Esophagus muscularis mucosa (tissue), 4 donors: ENCODE measurements at places on chromosomes 4 and X. TPM values are rescaled to one million over a fixed set of nuclear protein-coding genes. Genes with fewer than 3 reads are reported as not detected.

MAGEB2 gene
- not detected for total RNA-seq

CNKSR2 gene
- 8.9 TPM for total RNA-seq

DNA sequence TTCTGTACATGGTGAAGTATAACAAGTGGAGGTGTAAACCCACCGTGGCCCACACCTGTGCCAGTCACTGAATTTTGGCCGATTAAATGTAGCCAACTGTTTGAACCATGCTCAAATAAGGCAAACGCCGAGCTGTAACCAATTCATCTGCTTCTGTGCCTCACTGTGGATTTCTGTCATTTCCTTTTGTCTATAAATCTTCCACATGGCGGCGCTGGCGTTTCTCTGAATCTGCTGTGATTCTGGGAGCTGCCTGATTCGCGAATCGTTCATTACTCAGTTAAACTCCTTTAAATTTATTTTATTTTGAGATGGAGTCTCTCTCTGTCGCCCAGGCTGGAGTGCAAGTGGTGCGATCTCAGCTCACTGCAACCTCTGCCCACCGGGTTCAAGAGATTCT lies 19.2 kb downstream of the SUPT20HL2 start:
- peaks cover 26% of the 10 kb centered on the region for H3K4me1 ChIP-seq
- peak overlapping the region; percentile 78 for H3K27ac ChIP-seq
- H3K27me3 ChIP-seq: no peaks in the 10 kb centered on the region
- no peak for DNase-seq
- H3K4me3 ChIP-seq: no peak overlapping the region
- no peaks in the 10 kb centered on the region for H3K36me3 ChIP-seq

- no peak overlapping the region for H3K4me3 ChIP-seq
- H3K4me1 ChIP-seq: peaks cover 4% of the 10 kb centered on the region
- no peaks in the 10 kb centered on the region for H3K27me3 ChIP-seq
- peak; percentile 72 for DNase-seq
Observed at GRCh38 chr4:37690976-37691375, 4.8 kb upstream of the RELL1 start.

DNA sequence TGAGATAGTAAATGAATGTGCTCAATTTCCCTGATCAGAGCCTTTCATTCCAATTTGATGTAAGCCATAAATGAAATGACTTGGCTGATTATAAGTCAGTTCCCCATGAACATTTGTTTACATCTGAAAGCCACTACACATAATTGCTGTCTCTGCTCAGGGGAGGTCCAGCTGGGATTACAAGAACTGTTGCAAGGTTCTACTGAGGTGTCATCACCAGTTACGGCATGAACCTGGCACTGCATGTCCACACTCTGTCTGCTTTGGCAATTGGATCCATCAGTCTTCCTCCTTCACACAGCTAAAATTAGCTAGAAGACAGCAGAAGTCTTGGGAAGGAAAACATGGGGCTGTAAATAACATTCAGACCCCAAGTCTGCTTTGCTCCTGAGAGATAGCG lies 12.8 kb upstream of the MBNL3 start:
- H3K4me1 ChIP-seq: no peaks in the 10 kb centered on the region
- DNase-seq: no peak
- no peak overlapping the region for H3K4me3 ChIP-seq
- H3K36me3 ChIP-seq: no peaks in the 10 kb centered on the region
- H3K27ac ChIP-seq: no peak overlapping the region

GRCh38 chr4:17285747-17286146 lies 226.1 kb downstream of the QDPR start:
- H3K4me1 ChIP-seq: peaks cover 11% of the 10 kb centered on the region
- H3K4me3 ChIP-seq: no peak overlapping the region
- H3K27ac ChIP-seq: no peak overlapping the region

DNA sequence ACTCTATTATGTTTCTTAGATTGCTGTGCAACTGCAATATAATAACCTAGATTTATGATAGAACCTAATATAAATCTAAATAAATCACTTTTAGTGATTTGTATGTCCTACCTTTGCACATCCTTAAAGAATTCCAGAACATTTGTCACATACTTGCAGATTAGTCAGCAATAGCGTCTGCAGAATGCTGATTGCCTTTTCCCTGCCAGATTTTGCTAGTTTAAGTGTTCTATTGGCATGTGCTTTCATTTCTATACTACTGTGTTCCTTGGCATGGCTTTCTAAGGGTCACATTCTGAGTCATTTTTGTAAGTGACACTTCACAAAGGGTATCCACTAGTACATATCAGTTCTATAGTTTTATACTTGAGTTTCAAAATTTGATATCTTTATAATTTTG lies 303.1 kb upstream of the GIMD1 start:
- DNase-seq: no peak
- H3K4me1 ChIP-seq: no peaks in the 10 kb centered on the region
- no peaks in the 10 kb centered on the region for H3K36me3 ChIP-seq
- H3K4me3 ChIP-seq: no peak overlapping the region
- no peaks in the 10 kb centered on the region for H3K27me3 ChIP-seq

DNA sequence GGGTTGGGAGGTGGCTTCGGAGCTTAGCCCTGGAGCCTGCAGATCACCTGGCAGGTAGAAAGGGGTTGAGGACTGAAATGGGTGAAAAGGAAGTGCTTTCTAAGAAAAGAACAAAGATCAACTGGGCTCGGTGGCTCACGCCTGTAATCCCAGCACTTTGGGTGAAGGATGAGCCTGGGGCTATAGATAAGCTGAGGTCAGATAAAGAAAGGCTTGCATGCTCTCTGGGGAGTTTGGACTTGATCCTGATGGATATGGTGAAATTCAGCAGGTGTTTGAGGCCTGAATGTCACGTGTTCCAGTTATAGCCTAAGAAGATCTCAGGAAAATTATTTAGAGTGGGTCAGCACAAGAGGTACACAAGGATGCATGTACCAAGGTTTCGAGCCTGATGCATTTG lies 40.8 kb downstream of the SLC34A2 start:
- no peak overlapping the region for H3K4me3 ChIP-seq
- H3K4me1 ChIP-seq: no peaks in the 10 kb centered on the region
- no peak overlapping the region for H3K27ac ChIP-seq
- no peaks in the 10 kb centered on the region for H3K27me3 ChIP-seq
- no peak for DNase-seq
- H3K36me3 ChIP-seq: no peaks in the 10 kb centered on the region

GRCh38 chr4:150136036-150136435 lies 57.8 kb downstream of the DCLK2 start:
- H3K4me1 ChIP-seq: peaks cover 49% of the 10 kb centered on the region
- H3K4me3 ChIP-seq: no peak overlapping the region
- H3K36me3 ChIP-seq: no peaks in the 10 kb centered on the region
- H3K27me3 ChIP-seq: no peaks in the 10 kb centered on the region
- DNase-seq: no peak
- no peak overlapping the region for H3K27ac ChIP-seq
